ENCODE measurements at places on chromosomes 7 and 10.

GRCh38 chr7:19327018-19327417 is 181.8 kb upstream of the FERD3L start:
- no peak for DNase-seq

- DNase-seq = no peak
Observed at GRCh38 chr10:123044391-123044790, 35.6 kb downstream of the ACADSB start.

- no peak for DNase-seq
Observed at GRCh38 chr7:67912437-67912836, 915.8 kb downstream of the TYW1 start.

GRCh38 chr10:43863859-43864591 is 215.3 kb upstream of the ZNF32 start:
- no peak for DNase-seq

- no peak for DNase-seq
Observed at GRCh38 chr7:96316949-96317348, 4.9 kb downstream of the SLC25A13 start.

GRCh38 chr10:79384773-79385391 is 37.6 kb downstream of the PPIF start:
- DNase-seq = no peak

GRCh38 chr7:49780953-49781352 is 7.5 kb downstream of the VWC2 start:
- DNase-seq = no peak

DNA sequence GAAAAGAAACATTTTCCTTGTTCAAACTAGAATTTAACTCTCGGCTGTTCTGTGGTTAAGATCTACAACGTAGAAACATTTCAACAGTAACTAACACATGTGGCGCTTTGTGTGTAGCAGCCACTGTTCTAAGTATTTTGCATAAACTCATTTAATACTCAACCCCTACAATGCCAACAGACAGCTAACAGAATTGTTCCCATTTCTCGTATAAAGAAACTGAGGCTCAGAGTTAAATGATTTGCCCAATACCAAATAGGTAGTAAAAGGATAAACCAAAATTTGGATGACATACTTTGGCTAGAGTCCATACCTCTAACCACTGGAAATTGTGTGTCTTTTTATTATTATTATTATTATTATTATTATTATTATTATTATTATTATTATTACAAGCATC is 72.5 kb upstream of the LRRN3 start:
- DNase-seq = no peak

DNA sequence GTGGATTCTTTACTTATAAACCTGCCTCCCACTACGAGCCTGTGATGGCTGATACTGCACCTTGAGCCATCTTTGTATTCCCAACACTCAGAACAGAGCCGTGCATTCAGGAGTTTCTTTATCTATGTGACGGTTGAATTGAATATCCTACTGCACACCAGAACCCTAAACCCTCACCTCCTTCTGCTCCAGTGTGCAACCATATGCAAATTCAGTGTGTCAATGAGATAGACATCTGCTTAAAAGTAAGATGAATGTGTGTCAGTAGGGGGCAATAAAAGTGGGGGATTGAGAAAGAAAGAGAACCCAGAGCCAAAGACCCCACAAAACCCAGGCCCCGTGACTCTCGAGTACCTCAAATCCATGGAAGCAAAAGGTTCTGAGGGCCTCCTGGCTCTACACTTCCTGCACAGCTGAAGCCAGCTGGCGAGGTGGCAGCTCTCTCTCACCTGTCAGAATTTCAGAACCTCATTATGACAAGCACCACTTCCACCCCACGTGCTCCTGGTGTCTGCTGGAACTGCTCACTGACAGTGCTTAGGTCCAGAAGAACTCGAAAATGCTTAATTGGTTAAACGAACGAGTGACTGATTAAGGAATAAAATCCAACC is 143.3 kb upstream of the GPR26 start:
- DNase-seq = no peak

- peak; percentile 29 for DNase-seq
Observed at GRCh38 chr10:48634198-48634983, 29.5 kb upstream of the ARHGAP22 start.

- no peak for DNase-seq
Observed at GRCh38 chr7:137195996-137196395, 147.5 kb downstream of the PTN start.

DNA sequence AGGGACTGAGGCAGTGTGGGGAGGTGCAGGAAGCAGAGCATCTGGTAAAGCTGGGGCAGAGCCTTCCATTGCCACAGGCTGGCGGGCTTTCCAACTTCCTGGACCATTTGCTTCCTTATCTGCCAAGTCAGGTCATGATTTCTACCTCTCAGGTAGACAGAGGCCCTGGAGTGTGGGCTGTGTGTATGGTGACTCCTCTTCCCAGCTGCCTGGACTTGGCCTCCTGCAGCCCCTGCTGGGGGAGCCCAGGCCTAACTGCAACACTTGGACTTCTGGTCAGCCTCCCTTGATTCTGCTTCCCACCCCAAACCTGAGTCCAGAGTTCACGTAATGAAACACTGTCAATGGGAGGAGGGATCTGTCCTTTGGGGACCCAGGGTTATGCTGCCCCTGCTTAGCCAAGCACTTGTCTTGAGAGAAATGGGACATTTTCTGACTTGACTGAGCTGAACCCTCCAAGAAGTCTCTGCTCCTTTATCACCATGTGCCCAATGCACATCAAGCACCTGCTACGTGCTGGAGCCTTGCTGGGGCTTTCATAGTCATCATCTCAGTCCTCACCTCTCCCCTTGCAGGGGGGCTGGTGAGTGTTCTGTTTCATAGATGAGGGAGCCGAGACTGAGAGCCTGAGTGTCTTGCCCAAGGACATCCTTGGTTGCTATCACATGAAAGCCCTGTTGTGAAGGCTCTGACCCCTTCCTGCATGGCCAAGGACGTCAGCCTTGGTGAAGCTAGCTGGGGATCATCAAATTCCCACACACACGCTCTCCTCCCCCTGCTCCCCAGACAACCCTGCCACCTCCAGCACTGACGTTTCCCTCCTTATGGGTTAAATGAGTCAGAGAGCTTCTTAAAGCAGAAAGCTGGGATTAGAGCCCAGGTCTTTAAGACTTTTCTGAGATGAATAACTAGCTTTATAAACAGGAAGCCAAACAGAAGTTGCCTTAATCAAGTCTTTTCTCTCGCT is 3.4 kb downstream of the CLEC2L start:
- no peak for DNase-seq

DNA sequence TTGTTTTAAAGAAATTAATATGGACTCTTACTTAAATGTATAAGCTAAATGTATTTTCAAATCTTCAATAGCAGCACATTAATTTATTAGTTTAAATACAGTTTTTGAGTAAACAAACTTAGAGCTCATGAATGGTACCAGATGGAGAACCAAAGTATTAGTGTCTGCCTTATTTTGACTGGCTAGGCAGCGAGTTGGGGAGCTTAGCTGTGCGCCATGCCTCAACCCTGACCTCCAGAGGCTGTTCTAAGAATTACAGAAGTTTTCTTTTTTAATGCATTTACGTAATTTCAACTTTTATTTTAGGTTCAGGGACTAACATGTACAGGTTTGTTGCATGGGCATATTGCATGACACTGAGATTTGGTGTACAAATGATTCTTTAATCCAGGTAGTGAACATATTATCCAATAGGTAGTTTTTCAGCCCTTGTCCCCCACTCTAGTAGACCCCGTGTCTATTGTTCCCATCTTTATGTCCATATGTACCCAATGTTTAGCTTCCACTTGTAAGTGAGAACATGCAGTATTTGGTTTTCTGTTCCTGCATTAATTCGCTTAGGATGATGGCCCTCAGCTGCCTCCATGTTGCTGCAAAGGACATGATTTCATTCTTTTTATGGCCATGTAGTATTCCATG is 166.8 kb downstream of the IQUB start:
- no peak for DNase-seq

DNA sequence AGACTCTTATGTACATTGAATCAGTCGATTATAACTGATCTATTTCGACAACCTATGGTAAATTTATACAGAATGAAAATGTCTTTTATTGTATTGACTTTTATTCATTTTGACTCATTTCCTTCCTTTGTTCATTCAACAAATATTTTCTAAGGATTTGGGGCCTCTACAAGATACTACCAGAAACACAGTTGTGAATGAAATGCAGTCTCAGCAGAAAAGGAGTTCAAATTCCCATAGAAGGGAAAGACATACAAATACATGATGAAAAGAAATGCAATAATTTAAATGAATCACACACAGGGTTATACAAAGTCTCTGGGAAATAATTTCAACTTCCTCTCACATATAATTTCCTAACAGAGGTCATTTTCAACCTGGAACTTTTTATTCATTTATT is 134.0 kb upstream of the SEMA3A start:
- DNase-seq = no peak

GRCh38 chr10:79929409-79929904 is 19.4 kb downstream of the SFTPD start:
- peak; percentile 72 for DNase-seq

- no peak for DNase-seq
Observed at GRCh38 chr10:51980752-51981151, 281.4 kb upstream of the CSTF2T start.

- no peak for DNase-seq
Observed at GRCh38 chr10:9198611-9199010, 1144.1 kb downstream of the GATA3 start.

DNA sequence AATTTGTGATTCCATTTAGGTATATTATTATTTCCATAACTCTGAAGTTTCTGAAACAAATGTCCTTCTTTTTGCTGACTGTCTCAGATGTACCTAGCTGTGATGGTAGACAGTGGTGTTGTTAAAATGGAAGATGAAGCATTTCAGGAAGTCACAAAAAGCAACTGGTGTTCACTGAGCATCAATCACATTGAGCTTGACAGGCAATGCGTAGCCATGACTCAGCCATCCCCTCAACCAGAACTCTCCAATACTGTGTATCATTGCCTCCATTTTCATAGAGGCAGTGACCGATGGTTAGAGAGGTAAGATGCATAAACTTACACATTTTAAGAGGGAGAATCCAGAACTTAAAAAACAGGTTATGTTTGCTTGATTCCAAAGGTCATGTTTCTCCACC is 434.0 kb downstream of the INHBA start:
- no peak for DNase-seq

DNA sequence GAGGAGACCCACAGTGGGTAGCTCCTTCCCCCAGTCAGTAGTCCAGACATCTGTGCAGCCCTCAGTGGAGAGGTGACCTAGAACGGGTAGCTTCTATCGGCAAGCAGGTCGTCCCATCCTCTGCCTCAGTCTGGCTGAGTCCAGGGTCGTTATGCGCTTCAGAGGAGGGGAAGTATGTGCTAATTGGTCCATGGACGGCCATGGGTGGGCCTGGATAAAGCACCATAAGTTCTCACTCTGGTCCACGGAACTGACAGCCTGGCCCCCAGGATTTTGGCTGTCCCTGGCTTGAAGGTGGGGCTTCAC is 78.6 kb downstream of the HDAC9 start:
- DNase-seq = no peak

DNA sequence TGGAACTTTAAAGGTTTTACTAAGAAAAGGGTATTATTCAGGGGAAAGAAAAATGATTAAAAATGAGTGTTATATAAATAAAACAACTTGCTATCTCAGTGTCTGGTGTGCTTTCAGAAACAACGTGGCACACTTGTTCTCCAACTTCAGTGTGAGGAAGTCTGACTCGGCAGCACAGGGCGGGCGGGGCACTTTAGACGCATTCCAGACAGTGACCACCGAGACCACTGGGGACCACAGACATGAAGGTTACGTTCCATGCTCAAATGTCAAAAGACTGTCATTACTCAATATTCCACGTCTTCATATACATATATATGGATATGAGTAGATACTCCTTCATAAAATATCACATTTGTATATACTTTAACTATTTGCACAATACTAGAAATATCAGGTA is 87.0 kb downstream of the LARP4B start:
- no peak for DNase-seq

- DNase-seq = no peak
Observed at GRCh38 chr7:73941836-73942551, 81.0 kb downstream of the TMEM270 start.

DNA sequence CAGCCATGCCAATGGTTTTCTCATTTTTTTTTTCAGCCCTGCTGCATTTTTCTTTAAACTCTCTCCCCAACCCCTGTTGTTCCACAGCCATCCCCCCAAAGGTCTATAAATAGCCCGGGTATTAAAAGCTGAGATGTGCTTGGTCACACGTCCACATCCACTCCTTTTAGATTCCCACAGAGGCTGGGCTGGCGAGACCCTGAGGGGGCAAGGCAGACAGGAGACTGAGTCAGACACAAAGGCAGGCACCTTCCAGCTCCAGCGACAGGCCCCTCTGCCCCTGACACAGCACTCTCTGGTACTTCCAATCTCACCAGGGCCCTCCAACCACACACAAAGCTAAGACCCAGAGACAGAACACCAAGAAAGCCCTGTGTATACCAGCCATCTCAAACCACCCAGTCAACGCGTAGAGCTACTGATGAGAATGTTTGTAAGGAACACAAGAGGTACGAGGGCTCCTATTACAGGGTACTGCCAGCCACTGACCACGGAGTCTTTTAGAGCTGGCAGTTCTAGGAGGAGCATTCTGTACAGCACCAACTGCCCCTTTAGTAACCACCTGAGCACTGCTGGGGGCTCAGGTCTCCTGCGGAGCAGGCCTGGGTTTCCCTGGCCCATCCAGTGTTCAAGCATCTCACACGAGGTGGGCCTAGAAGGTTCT is 64.2 kb upstream of the DDC start:
- no peak for DNase-seq

DNA sequence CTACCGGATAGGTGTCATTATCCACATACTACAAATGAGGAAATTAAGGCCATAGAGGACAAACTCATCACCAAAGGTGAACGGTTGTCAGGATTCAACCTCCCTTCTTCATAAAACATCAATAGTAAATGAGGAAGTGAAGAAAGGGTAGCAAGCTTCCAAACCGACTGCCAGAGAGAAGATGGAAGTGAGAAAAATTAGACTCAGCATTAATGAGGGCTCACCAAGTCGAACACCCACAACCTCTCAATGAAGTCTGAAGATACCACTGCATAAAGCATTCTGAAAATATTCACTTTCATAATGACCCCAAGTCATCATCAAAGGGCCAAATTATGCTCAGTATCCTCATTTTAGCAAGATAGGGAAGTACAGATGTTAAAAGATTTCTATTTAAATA is 29.6 kb downstream of the ABCB4 start:
- DNase-seq = no peak

DNA sequence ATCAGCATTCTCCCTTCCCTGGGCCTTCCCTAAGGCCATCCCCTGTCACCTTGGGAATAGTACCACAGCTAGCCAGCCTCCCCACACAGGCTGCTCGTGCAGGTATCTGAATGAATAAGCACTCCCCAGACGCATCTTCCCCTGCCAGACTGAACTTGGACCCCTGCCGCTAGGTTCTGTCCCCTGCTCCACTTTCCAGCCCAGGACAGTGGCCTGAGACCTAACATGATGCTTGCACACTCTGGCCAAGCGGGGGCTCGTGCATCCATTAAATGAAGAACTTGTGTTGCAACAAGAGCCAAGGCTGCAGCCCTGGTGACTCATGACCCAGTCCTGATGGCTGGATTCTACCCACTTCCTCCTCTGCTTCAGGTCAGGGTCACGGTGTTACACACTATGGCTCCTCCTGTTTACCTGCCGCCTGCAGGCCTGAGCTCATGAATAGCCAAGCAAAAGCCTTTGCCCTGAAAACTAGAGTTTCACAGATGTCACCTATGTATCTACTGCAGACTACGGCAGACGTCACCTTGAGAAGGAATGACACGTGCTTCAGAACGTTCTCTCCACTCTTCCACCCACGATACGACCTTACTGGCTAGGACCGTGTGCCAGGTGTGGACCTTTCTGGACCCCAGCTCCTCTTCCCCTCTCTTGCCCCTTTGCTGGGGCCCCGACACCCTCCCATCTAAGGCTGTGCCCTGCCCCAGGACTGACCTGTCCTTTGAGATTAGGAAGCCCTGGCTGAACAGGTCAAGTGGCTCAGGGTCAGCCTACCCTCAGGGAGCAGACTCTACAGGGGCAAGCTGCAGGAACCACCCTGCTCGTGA is 6.5 kb downstream of the ASB13 start:
- DNase-seq = no peak
